ENCODE measurements at places on chromosomes 12 and 14.

DNA sequence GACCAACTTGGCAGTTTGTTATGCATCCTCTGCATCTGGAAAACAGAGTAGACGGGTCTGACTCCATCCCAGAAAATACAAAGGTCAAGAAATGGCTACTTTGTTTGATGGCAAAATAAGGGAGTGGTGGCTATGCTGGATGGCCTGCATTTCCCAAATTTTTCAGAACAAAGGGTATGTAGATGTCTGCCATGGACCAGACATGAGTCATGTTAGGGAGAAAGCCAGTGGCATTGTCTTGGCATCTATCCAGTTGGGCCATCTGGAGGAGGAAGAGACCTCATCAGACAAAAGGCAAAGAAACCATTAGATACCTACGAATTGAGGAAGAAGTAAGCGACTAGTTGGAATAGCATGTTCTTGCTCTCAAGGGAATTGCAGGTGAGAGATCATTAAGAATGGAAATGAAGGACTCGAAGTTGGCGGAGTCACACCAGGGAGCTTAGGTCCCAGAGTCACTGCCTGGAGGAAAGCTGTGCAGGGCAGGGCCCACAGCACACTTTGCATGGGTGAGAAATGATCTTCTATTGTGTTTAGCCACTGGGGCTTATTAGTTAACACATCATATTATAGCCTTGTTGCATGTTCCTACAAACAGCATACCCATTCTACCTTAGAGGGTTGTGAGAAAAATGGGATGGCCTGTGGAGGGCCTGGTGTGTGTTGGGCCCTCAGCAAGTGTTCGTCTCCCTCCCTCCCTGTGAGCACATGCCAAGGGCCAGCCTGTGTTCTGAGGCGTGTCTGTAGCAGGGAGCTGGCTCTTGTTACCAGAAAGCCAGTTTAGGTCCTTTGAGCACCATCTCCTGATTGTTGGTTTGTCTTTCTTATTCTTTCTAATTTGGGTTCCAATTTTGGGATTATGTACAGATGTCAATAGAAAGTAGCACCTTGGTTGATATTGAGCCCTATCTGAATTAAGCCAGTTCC is 119.4 kb downstream of the KTN1 start:
- DNase-seq, result no peak

- no peak for DNase-seq
Observed at GRCh38 chr12:127925971-127926370, 341.0 kb upstream of the TMEM132C start.

DNA sequence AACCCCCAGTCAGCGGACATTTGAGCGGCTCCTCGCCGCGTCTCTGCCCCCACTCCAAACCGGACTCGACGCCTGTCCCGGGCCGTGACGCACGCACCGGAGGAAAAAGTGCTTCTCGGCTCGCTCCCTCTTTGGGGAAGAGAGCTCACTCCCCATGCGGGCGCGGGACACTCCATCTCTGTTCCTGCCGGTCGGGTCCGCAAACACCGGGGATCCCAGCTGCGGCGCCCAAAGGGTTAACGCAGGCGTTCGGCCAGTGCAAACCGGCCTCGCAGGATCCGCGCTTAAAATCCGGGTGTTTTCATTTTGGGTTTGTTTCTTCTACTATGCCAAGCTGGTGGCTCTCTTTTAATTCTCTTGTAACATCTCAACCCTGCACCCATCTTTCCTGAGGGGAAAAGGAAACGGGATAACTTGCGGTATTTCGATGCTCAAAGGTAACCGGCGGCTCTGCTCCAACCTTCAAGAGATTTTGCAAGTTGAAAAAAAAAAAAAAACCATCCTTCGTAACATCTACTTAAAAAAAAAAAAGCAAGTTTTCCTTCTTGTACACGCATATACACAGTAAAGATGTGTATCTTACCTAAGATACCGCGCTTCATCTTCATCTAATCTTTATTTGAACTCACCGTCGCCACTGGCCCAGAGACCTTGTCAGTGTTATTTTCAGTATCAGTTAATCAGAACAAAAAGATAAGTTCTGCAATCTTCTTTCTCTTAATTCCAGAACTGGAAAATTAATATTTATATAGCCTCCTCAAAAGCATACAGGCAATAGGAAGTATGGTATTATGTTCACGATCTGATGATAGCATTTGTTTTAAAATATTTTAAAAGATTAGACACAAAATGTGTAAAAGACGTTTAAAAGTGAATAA is 1.6 kb upstream of the ATP2B1 start:
- peak; percentile 68 for DNase-seq

DNA sequence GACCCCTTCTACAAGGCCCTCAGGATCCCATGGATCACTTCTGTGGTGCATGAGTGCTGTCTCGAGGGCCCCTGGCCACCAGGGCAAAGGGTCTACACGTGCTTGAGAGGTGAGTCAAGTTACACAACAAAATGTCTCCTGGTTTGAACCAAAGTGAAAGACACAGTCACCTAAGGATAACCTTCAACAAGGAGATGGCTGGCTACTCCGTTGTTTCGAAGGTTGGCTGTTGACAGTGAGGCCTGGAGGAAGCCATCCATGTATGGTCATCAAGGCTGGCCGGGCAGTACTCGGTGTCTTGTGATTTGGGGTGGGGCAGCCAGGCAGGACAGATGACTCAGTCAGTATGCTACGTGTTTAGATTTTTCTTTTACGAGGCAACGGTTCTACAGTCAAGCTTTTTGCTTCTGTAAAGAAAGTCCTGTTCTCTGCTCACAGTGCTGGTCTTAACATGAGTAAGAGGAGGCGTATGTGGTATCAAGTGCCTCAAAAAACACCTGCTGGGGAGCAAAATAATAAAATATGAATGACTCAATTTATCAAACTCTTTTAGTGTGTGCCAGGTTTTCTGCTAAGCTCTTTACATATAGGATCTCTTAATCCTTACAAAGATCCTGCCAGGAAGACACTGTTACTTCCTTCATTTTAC is 18.0 kb upstream of the NT5DC3 start:
- peak; percentile 56 for DNase-seq

DNA sequence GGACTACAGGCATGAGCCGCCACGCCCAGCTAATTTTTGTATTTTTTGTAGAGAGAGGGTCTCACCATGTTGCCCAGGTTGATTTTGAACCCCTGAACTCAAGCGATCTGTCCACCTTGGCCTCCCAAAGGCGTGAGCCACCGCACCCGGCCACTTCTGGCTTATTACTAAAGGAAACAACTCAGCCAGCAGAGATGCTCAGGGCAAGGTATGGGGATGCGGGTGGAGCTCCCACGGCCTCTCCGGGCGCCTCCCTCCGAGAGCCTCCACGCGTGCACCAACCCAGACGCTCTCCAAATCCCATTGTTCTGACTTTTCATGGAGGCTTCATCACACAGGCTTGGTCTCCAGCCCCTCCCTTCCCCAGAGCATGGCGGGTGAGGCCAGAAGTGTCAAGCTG is 6.1 kb upstream of the GPR132 start:
- no peak for DNase-seq

DNA sequence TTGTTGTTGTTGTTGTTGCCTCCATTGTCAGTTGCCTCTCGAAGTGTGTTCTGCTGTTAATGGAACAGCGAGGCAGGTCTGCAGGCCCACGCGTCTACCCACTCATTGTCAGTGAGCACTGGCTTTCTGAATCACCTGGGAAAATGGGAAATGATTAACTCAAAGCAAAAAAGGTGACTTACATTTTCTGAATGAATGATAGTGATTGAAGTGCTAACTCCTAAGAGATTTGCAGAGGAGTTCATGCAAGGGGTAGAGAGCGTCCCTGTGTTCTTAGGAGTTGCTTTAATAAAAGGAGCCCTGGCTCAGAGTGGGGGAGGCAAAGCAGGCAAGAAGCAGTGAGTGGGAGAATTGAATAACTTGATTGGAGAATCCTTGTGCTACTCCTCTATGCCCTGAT is 177.6 kb downstream of the CAND1 start:
- no peak for DNase-seq

GRCh38 chr12:101050631-101051030 is 159.4 kb downstream of the SLC5A8 start:
- no peak for DNase-seq

DNA sequence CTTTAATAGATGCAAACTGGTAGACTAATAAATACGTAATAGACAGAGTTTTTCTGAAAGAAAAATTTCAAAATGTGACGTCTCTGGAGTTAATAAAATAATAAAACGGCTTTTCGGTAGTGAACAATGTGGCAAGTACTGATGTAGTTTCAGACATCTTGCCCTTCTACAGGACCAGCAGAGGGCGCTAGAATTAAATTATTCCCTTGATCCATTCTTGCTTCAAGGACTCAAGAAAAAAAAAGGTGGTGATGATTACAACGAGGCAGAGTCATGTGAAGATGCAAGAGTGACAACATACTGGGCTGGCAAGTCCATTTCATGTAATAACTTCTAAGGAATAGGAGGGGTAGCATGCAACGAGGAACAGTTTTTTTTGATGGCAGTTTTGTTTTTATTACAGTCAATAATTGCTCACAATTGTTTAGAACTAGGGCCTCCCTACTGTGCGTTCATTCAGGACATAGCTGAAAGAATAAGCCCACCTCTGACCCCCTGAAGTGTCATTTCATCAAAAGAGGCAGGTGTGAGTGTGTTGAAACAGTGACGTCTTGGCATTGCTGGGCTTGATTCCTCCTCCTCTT is 101.0 kb upstream of the GZMB start:
- peak; percentile 78 for DNase-seq

- DNase-seq, result no peak
Observed at GRCh38 chr12:22299294-22299912, 35.1 kb downstream of the ST8SIA1 start.

DNA sequence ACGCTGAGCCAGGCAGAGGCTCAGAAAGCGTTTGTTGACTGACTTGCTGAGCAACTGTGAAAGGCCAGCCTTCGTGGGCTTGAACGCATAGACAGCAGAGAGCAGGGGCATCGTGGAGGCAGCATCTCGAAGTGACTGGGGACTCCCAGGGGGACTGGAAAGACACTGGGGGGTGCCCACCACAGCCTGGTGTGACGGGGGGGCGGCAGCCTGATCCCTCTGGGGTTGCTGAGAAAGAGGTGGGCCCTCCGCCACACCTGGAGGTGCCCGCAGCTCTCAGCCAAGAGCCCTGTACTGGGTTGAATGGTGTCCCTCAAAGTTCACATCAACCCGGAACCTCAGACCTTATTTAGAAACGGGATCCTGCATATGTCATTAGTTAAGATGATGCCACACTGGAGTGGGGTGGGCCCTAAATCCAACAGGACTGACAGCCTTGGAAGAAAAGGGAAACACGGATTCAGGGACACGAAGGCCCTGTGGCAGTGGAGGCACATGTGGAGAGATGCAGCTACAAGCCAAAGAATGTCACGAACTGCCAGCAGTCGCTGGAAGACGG is 84.6 kb downstream of the RFLNA start:
- DNase-seq, result no peak

- no peak for DNase-seq
Observed at GRCh38 chr12:95141310-95141709, 67.9 kb upstream of the NR2C1 start.

DNA sequence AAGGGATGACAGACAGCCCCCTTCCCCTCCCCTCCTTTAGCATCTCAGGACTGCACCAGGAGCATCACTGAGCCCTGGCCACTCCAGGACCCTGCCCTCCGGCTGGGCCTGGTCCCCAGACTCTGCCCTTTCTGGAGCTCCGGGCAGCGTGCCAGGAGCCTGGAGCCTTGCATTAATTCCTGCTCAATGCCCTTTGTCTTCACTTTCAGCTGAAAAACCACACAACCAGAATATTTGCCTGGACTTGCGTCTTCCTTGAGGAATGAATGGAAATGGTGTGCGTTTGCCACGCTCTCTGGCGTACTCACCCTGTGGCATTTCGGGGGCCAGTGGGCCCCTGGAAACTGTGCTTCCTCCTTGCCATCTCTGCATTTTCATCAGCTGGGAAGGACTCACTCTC is 8.5 kb upstream of the RFLNA start:
- DNase-seq, result no peak
